ENCODE measurements at places on chromosomes 5 and 9.

- no peak for DNase-seq
Observed at GRCh38 chr9:91536211-91536691, 112.6 kb upstream of the NFIL3 start.

- no peak for DNase-seq
Observed at GRCh38 chr5:17185773-17186172, 31.7 kb upstream of the BASP1 start.

DNA sequence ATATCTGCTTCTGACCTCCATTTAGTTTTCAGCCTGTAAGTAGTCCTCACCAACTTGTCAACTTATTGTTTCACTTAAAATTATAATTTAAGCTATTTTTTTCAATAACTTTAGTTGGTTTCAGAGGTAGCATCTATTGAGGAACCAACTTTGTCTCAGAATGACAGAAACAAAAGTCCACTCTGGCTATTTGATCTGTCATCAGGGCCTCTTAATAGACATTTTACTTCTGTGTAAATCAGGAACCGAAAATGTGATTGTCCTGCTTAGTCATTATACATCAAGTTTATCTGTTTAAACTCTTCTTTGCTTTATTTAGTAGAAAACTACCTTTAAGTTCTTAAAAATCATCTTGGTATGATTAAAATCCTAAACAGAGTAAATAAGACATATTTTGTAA is 820.8 kb upstream of the EDIL3 start:
- no peak for DNase-seq

GRCh38 chr9:115775659-115776058 is 377.9 kb upstream of the PAPPA start:
- no peak for DNase-seq

- no peak for DNase-seq
Observed at GRCh38 chr9:78871452-78872331, 574.8 kb downstream of the PSAT1 start.

DNA sequence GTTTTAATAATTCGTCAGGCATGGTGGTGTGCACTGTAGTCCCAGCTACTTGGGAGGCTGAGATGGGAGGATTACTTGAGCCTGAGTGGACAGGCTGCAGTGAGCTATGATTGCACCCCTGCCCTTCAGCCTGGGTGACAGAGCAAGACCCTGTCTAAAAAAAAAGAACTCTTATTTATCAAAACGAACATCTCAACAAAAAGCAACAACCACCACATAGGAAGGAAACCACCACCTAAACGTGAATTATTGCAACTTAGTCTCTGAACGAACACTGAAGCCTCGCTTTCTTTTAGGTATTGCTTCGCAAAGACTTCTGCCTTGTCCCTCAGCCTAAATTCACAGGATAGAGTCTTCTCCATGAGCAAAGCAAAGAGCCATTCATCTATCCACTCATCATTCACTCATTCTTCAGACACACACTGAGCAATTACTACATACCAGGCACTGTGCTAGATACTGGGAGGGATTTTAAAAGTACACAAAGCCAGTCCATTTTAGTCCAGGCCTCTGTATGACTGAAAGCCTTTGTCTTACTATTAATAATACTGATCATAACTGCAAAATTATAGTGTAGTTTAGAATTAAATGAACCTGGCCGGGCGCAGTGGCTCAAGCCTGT is 57.4 kb downstream of the THBS4 start:
- no peak for DNase-seq

DNA sequence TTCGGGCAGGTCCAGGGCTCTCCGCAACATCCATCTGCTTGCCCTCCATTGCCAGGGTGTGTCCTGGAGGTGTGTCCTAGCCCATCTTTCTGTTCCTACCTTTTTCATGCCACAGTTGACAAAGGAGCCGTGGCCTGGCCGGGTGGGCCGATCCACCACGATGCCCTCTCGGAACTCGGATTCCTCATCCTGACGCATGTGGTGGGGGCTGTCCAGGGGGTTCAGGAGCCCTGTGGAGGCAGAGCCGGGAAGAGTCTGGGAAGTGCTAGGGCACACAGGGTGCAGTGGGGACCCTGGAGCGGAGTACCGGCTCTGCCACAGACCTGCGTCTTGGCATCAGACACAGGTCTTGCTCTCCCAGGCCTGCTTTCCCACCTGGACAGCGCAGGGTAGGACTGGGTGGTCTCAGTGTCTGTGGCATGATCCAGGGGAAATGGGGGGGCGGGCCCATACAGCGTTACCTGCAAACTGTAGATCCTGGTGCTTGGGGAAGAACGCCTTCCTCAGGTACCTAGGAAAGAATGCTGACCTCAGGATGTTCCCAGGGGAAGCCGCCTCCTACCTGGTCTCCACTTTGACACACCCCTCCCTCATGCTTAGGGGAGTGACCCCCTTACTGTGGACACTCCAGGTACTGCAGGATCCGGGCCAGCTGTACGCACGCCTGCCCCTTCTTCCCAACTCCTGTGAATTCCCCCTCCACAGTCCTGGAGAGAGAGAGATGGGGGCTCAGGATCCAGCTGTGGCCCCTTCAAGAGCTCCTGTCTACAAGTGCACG is 3.5 kb downstream of the SPOUT1 start:
- no peak for DNase-seq

DNA sequence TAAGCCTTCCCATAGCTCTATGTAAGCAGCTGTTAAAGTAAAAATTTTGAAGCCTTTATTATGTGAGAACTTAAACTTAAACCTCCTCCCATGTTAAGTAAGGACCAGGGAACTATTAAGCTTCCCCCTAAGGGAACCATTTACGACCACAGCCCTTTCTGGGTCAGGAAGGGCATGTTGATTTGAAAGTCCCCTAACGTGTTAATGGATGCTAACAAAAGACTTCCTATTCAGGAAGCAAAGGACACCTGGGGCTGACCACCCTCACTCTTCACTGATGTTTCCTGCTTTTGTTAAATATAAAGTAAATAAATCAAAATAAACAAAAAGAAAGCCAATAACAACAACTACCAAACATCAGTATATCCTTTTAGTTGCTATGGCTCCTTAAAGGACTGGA is 170.6 kb upstream of the RFX3 start:
- DNase-seq, result no peak

GRCh38 chr9:134930398-134930797 is 12.7 kb upstream of the FCN1 start:
- no peak for DNase-seq

DNA sequence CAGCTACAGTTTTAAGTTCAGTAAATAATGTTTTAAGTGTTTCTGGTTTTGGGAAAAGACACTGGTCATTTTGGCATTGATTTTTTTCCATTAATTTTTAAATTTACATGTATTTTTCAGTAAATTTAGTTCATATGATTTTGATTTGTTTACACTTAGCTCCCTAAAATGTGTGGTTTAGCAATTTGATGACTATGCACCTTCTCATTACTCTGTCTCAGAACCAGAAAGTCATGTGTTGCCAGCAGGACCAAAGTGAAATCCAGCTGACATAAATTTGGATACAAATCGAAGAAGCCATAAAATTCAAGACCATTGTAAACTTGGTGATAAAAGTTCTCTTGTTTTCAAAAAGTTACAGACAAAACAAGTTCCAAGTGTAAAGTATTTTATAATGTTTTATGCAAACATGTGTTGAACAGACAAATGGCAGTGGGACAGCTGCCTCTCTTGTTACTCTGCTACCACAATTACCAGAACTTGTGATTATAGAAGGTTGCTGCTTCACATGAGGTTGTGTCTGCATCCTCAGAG is 354.8 kb downstream of the NR2F1-AS1 start:
- no peak for DNase-seq

DNA sequence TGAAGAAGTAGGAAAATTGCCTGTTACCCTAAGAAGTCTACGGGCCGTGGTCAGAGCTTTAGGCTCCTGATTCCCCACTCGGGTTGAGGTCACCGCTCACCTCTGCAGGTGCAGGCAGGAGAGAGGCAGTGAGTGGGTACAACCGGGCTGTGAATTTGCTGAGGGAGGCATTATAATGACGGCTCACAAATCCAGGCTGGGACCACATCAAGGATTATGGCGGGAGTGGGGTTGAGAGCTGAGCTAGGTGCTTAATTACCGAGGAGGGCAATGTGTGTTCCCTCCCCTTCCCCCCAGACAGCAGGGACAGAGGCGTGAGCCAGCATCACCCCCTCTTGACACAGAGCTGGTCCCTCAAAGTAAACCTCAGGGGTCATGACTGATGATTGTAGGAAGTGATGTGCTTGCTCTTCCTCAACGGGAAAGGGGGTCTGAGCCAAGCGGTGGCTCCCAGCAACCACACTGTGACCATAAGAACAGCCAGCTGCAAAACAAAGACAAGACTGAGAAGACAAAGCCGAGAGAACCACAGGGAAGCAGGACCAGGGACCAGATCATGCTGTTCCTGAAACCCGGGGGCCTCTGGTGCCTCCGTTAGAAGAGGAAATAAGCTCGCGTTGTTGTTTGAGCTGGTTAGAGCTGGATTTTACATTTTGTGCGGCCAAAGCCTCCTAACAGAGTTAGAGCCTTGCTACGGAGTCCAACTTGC is 77.7 kb downstream of the OLFM1 start:
- DNase-seq, result no peak

DNA sequence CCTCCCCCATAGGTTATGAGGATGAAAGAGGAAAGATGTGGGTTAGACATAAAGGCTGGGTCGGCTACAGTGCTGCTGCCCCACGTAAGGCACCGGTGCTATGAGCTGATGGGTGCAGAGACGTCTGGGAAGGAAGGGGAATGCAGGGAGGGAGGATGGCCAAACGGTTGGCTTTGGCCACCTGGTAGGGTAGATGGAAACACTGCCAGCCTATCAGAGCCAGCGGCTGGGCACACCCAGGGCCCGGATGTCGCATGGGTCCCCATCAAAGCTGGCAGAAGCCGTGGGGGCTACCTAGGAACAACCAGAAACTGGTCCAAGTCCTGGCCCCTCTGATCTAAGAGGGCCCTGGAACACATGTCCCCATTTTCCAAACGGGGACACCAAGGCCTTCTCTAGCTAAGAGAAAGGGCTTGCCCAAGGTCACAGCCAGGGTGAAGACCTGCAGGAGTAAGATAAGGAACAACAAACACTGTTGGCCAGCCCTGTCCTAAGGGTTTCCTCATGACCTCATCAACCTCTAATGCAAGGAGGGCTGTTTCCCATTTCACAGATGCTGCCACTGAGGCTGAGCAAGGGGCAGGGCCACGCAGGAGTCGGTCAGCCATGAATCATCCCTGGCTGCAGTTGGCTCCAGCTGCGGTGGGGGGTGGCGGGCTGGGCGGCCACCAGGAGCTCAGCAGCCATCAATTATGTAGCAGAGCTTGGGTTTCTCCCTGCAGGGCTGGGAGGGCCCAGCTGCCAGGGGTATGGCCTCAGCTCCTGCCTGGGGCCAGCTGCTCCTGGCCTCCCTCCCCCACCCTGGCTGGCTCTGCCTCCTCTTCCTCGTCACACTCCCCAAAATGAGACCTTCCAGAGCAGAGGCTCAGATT is 4.9 kb downstream of the SH3GLB2 start:
- peak; percentile 24 for DNase-seq

GRCh38 chr9:74711341-74711740 is 176.4 kb downstream of the TRPM6 start:
- no peak for DNase-seq

DNA sequence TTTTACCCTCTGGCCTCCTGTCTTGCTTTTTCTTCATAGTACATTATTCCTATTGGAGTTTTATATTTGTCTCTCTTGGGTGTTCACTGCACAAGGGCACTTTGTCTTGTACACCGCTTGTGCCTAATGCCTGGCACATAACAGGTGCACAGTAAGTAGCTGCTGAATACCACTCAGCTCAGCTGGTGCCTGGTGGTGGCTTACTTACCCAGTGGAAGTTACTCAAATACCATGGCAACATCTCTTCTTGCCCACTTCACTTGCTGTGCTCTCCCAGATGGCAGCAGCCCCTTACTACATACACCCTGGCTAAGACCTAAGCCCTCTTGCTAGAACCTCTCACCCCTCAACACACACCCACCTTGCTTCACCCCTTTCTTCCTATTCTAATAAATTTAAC is 11.3 kb upstream of the SKP1 start:
- no peak for DNase-seq

DNA sequence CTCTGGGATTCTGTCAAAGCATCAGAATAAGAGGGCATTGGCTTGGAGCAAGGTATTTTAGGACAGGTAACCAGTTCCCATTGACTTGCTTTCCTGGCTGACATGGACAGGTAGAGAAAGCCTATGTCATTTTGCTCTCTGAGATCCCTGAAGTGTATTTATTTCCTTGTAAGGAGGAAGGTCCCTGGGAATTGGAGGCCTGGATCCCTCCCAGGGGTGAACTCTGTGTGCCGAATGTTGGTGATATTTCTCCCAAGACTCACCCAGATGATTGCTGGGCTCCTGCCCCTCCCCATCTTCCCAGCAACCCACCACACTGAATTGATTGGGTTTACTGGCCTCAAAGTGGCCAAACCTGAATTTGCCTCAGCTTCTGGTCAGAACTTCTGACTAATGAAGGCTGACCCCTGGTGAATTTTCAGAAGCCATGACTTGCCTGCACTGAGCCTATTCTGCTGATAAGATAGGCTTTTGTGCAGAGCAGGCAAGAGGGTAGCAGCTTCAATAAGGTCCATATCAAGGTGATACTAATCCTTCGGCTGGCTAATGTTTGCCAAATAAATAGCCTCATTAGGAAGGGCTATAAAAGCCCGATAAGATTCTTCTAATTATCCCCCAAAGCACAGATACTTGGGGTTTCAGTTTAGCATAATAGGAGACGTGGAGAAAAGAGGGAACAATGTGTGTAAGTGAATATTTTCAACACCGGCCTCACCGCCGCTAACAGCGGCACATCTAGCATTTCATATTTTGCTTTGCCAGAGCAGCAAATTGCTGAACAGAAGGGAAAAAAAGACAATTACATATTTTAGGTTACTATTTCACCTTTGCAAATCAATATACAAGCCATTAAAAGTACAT is 152.9 kb upstream of the PITX1 start:
- DNase-seq, result no peak

- DNase-seq, result no peak
Observed at GRCh38 chr5:93599001-93599379, 16.0 kb downstream of the NR2F1 start.

DNA sequence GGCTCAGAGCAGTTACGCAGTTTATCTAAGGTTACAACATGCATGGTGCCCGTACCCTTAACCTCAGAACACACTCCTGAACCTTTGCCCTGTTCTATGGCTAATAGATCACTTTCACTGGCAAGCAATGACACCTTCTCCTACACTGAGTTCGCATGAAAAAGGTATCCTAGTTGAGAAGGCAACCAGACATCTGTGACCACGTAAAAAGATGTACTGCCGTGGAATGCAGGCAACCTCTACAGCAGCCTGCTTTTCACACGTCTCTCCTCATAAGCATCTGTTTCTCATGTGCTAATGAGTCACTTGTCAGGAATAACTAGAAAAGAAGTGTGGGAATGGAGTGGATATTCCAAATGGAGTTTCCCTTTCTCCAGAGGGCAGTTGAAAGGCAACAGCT is 71.4 kb downstream of the FBXO38 start:
- no peak for DNase-seq

DNA sequence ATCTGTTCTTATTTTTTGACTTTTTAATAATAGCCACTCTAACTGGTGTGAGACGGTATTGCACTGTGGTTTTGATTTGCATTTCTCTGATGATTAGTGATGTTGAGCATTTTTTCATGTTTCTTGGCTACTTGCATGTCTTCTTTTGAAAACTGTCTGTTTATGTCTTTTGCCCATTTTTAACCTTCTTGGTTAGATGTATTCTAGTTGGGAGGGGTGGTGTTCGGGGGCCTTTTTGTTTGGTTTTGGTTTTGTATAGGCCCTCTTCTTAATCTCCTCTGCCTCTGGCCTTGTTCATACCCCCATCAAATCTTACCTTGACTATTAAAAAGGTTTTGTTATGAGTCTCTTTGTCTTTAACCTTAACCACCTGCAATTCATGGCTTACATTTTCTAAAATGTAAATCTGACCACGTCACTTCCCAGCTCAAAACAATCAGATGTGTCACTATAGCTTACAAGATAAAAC is 107.8 kb upstream of the NR4A3 start:
- no peak for DNase-seq

GRCh38 chr5:174750711-174751110 is 26.3 kb downstream of the MSX2 start:
- no peak for DNase-seq

All from midbrain (tissue), 1 donor.